ENCODE measurements at places on chromosomes 7 and 10. TPM values are rescaled to one million over a fixed set of nuclear protein-coding genes. Genes with fewer than 3 reads are reported as not detected.

Gene FKBP6
- total RNA-seq, result not detected

Gene OR2A12
- not detected for total RNA-seq

Gene ERVW-1
- not detected for total RNA-seq

Gene PNLIP
- not detected for total RNA-seq
